Naive thymus-derived CD4-positive, alpha-beta T cell (primary cell): ENCODE measurements at places on chromosomes 4 and X. TPM values are rescaled to one million over a fixed set of nuclear protein-coding genes. Genes with fewer than 3 reads are reported as not detected.
A peak's percentile ranks its signal among the peaks of the same experiment; 100 is the strongest.

- no peaks in the 10 kb centered on the region for H3K27me3 ChIP-seq
- H3K4me3 ChIP-seq, result peak overlapping the region; percentile 73
- no peaks in the 10 kb centered on the region for H3K4me1 ChIP-seq
- peak; percentile 59 for DNase-seq
- H3K36me3 ChIP-seq, result no peaks in the 10 kb centered on the region
Measured at GRCh38 chrX:103554687-103555424, 30.5 kb upstream of the TCEAL4 start.

The PAGE2 gene
- not detected for polyA plus RNA-seq

The ASB11 gene
- not detected for polyA plus RNA-seq

DNA sequence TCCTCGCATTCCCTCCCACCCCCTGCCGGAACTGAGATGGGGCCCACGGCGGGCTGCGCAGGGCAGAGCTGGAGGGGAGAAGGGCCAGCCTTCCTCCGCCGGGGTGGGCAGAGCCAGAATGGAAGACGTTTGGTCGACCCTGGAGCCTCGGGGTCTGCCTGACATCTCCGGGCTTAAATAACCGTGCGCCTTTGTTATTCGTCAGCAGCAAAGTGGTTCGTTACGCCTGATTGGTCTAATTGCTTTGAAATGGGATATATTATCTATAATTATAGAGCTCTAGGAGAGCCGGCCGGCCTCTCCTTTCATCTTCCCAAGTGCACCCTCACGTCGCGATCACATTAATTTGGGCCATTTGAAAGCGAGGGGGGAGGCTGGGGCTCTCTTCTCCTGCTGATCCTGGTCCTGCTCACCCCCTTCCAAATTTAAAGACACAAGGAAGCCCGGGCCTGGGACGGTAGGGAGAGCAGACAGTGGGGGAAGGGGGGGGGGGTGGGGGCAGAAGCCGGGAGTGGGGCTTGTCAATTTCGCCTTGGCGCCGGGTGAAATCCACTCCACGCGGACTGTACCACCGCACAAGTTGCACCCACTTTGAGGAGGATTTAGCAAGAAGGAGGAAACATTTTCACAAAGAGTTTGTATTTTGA is 4.7 kb upstream of the MSX1 start:
- H3K27me3 ChIP-seq, result peaks cover 14% of the 10 kb centered on the region
- H3K4me1 ChIP-seq, result peaks cover 4% of the 10 kb centered on the region
- H3K27ac ChIP-seq, result no peak overlapping the region
- no peak for DNase-seq
- no peaks in the 10 kb centered on the region for H3K36me3 ChIP-seq

DNA sequence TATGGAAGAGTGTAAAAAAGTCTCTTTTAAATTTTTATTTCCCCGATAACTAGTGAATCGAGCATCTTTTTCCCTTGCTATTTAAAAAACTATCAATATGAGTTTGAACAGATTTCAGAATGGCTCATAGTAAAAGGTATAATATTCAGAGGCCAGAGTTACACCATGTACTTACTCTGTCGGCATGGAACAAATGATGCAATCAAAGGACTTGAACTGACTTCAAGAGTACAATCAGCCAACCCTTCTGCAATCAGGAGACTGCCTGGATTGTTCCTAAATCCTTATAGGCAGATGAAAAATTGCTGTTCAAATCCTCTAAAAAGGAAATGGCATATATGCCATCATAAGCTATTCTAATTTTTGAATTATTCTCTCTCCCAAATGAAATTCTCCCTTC is 273.3 kb downstream of the SH2D1A start:
- no peak overlapping the region for H3K4me3 ChIP-seq
- no peaks in the 10 kb centered on the region for H3K36me3 ChIP-seq
- no peaks in the 10 kb centered on the region for H3K27me3 ChIP-seq
- no peak for DNase-seq
- H3K27ac ChIP-seq, result no peak overlapping the region
- H3K4me1 ChIP-seq, result no peaks in the 10 kb centered on the region

DNA sequence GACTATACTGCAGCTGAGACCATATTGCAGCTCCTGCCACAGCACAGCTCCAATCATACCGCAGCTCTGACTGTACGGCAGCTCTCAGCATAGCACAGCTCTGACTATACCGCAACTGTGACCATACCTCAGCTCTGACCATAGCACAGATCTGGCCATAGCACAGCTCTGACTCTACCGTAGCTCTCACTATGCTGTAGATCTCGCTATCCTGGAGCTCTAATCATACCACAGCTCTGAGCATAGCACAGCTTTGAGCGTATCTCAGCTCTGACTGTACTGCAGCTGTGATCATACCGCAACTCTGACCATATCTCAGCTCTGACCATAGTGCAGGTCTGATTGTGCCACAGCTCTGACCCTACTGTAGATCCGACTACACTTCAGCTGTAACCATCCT is 139.2 kb downstream of the ASMT start:
- H3K27ac ChIP-seq, result no peak overlapping the region
- H3K4me3 ChIP-seq, result no peak overlapping the region
- DNase-seq, result no peak
- no peaks in the 10 kb centered on the region for H3K27me3 ChIP-seq
- no peaks in the 10 kb centered on the region for H3K36me3 ChIP-seq

DNA sequence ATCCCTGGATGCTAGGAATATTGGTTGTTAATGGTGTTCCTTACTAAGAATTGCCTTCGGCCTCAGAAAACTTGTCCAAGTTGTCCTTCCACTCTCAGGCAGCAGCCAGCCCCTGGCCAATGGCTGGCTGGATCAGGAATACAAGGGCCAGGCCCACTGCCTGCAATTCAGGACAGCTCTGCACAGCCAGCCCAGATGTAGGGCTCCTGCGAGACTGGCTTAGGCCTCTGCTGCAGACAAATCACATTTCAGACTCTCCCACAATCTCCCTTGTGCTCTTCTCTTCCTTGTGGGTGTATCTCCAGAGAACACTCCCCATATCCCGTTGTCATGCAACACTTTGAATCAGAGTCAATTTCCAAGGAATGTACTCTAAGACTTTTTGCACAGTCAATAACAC is 747.6 kb upstream of the FTHL17 start:
- no peaks in the 10 kb centered on the region for H3K36me3 ChIP-seq
- no peak overlapping the region for H3K27ac ChIP-seq
- no peaks in the 10 kb centered on the region for H3K4me1 ChIP-seq
- H3K27me3 ChIP-seq, result no peaks in the 10 kb centered on the region
- DNase-seq, result no peak

The STAP1 gene
- 9.9 TPM for polyA plus RNA-seq

- DNase-seq, result no peak
- no peak overlapping the region for H3K4me3 ChIP-seq
- H3K27me3 ChIP-seq, result no peaks in the 10 kb centered on the region
- H3K36me3 ChIP-seq, result no peaks in the 10 kb centered on the region
- no peak overlapping the region for H3K27ac ChIP-seq
Measured at GRCh38 chr4:183266371-183266770, 53.7 kb downstream of the CLDN22 start.

The NAP1L3 gene
- 4.4 TPM for polyA plus RNA-seq

The SPANXD gene
- not detected for polyA plus RNA-seq

DNA sequence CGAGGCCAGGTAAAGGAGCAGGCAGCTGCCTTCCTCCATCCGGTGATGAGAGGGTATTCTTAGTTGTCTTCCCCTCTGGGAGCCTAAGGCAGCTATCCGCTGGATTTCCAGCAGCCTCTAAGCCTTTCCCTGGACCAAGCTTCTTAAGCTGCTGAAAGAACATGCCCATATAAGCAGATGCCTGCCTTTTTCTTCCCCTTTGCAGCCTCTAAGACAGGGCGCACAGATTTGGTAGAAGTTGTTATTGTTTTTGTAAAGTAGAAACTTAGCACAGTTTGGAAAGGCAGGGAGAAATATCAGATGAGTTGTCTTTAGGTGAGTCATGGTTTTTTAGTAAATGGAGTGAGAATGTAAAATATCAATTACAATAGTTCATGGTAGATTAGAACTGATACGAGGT is 210.8 kb downstream of the ARHGAP10 start:
- no peak for DNase-seq
- peaks cover 29% of the 10 kb centered on the region for H3K4me1 ChIP-seq

DNA sequence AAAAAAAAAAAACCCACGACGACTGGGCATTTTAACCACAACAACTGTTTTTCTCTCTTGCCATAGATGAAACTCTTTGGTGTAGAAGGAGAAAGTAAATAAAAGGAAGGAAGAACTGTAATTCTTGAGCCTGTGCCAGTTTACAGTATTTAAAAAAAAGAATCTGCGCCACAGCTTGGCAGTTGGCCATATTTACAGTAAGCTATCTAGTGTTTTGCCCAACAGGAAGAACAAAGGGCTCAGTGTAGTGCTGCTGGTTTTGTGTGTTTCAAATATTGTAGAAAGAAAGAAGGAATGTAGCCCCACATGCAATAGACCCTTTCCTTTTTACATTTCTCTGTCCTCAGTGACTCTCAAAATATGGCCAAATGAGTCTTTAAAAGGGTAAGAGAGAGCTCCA is 66.1 kb downstream of the NR3C2 start:
- H3K27ac ChIP-seq, result peak overlapping the region; percentile 59
- H3K4me1 ChIP-seq, result no peaks in the 10 kb centered on the region
- H3K27me3 ChIP-seq, result no peaks in the 10 kb centered on the region
- no peaks in the 10 kb centered on the region for H3K36me3 ChIP-seq
- peak; percentile 68 for DNase-seq

The PHF8 gene
- polyA plus RNA-seq, result 11.7 TPM

GRCh38 chrX:130626521-130626920 is 224.7 kb downstream of the RBMX2 start:
- no peak overlapping the region for H3K4me3 ChIP-seq

DNA sequence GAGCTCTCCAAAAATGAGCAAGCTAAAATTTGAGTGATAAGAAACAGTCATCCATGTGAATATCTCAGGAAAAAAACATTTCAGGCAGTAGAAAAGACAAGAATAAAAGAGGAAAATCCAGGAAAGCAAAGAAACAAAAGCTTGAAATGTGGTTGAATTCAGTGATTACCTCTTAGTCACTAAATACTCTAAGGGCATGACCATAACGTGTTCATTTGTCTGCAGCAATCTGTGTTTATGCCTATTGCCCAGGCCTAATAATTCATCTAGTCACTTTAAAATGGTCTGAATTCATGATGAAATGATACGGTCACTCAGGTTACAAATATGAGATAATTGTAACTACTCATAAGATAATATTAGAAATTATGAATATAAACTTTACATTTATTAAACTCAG is 837.9 kb downstream of the STPG2 start:
- no peak overlapping the region for H3K4me3 ChIP-seq
- no peaks in the 10 kb centered on the region for H3K4me1 ChIP-seq
- H3K36me3 ChIP-seq, result no peaks in the 10 kb centered on the region
- no peak for DNase-seq

The MAGEA9 gene
- not detected for polyA plus RNA-seq

GRCh38 chr4:119521268-119521667 is 107.3 kb downstream of the PDE5A start:
- no peaks in the 10 kb centered on the region for H3K4me1 ChIP-seq
- no peak overlapping the region for H3K27ac ChIP-seq
- no peak overlapping the region for H3K4me3 ChIP-seq
- H3K36me3 ChIP-seq, result no peaks in the 10 kb centered on the region

GRCh38 chr4:164748375-164748774 is 5.6 kb upstream of the SMIM31 start:
- no peak overlapping the region for H3K27ac ChIP-seq
- H3K4me1 ChIP-seq, result no peaks in the 10 kb centered on the region
- DNase-seq, result no peak
- H3K27me3 ChIP-seq, result no peaks in the 10 kb centered on the region
- no peaks in the 10 kb centered on the region for H3K36me3 ChIP-seq

The ZFYVE28 gene
- polyA plus RNA-seq, result 6.1 TPM
